ENCODE measurements at places on chromosomes 13 and 19.

DNA sequence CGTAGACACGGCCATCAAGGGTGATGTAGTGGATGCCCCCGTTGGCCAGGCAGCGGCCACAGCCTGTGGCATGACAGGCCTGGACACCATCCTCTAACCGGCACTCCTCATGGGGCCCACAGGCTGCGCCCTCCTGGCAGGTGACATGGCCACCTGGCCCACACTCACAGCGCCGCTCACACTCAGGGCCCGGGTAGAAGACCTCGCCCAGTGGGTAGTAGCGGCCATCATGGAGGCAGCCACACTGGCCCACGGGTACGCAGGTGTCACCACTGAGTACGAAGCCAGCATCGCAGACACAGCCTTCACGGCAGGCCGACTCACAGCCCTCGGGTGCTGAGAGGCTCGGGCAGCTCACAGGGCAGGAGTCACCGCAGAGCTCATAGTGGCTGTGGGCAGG lies 27.2 kb upstream of the FBL start:
- no peak for ATAC-seq

- ATAC-seq = peak; percentile 86
Observed at GRCh38 chr19:24054044-24054935, 32.7 kb upstream of the ZNF254 start.

DNA sequence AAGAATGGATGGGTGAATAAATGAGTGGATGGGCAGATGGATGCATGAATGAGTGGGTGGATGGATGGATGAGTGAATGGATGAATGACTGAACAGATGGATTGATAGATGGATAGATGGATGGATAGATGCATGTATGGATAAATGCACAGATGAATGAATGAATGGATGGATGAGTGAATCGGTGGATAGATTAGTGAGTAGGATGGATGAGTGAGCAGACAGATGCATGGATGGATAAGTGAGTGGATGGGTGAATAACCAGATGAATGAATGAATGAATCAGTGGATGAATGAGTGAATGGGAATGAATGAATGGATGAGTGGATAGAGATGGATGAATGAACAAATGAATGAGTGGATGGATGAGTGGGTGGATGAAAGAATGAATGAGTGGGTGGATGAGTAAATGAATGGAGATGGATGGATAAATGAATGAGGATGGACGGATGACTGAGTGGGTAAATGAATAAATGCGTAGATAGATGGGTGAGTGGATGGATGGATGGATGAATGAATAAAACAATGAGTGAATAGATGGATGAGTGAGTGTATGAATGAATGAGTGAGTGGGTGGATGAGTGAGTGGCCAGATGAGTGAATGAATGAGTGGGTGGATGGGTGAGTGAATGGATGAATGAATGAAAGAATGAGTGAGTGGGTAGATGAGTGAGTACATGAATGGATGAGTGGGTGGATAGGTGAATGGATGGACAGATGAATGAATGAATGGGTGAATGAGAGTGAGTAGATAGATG lies 13.0 kb downstream of the GAS6 start:
- ATAC-seq = no peak

- ATAC-seq = no peak
Observed at GRCh38 chr13:40098246-40098645, 442.8 kb downstream of the COG6 start.

DNA sequence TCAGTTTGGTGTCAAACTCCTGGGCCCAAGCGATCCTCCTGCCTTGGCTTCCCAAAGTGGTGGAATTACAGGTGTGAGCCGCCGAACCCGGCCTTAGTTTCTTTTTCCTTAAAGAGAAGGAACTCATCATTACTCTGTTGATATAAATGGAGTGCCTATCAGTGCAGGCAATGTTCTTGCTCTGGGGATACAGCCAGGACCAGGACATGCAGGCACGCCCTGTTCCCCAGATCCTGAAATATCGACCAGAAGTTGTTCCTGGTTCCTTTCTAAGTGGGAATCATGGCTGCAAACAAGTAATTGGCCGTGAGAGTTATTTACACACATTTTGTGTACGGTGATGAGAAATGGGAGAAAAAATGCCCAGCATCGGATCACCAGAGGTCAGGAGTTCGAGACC lies 8.4 kb downstream of the DNM2 start:
- no peak for ATAC-seq

- ATAC-seq = peak; percentile 54
Observed at GRCh38 chr19:49387936-49388372, at the start of gene KASH5. Gene KASH5 (plus strand): TSS chr19:49388249. CDS start chr19:49390884, 2,635 bp downstream.

- ATAC-seq = no peak
Observed at GRCh38 chr13:25186187-25186586, 14.1 kb upstream of the AMER2 start.

DNA sequence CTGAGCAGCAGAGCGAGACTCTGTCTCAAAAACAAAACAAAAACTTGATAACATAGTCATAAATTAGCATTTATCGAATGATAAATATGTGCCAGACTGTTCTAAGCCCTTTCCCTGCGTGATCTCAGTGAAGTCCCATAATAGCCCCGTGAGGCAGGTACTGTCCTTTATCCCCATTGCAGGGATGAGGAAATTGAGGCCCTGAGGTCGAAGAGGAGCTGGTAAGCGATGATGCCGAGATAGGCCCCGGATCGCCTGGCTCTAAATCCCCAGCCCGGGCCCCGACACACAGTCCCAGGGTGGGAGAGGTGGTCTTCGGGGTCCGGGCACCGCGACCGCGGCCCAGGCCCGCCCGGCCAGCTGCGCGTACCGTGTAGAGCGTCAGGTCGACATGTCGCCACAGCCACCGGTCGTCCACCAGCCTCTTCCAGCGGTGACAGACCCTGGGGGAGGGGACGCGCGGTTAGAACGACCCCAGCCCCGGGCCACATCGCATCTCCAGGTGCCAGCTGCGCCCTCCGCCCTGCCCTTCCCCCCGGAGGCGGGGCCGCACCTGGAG lies 625 bp downstream of the FBXL12 start:
- no peak for ATAC-seq

- no peak for ATAC-seq
Observed at GRCh38 chr19:40588110-40588854, 11.6 kb downstream of the SHKBP1 start.

- peak; percentile 80 for ATAC-seq
Observed at GRCh38 chr19:35066691-35067563, 25.4 kb downstream of the HPN start.

- ATAC-seq = no peak
Observed at GRCh38 chr19:45419396-45419795, 4.3 kb downstream of the ERCC1 start.

GRCh38 chr19:3028305-3029064 lies 595 bp downstream of the TLE2 start:
- ATAC-seq = no peak

DNA sequence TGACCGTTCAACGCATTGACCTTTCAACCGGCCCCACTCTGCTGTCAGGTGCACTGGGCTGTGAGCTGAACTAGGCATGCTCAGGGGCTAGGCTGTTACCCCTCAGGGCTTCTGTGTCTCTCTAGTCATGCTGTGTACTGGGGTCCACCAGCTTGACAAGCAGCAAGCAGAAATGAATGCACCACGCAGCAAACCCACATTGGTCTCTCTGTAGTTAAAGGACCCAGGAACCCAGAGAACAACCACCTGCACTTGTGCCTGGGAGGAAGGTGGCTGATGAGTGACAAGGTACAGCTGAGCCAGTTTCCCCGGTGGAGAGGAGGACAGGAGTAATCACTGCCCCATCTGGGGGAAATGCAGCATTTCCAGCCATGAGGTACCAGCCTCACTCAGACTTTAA lies 159.9 kb downstream of the USP12 start:
- ATAC-seq = no peak

DNA sequence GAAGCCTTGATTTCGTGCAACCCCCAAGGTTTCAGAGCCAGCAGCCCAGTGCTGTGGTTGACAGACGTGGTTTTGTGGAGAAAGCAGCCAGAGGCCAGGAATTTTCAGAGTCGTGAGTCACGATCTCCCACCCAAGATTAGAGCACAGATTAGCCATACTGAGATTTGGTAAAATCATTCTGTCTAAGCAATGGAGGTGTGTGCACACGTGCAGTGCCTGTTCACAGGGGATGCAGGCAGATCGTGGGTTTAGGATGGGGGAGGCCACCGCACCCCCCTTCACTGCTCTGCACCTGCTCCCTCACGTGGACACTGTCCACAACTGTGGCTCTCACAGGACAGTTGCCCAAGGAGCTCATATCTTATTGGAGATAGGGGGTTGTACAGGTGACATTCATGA lies 46.6 kb upstream of the GPR183 start:
- ATAC-seq = no peak

- no peak for ATAC-seq
Observed at GRCh38 chr13:84927442-84928169, 871.6 kb downstream of the SLITRK6 start.

DNA sequence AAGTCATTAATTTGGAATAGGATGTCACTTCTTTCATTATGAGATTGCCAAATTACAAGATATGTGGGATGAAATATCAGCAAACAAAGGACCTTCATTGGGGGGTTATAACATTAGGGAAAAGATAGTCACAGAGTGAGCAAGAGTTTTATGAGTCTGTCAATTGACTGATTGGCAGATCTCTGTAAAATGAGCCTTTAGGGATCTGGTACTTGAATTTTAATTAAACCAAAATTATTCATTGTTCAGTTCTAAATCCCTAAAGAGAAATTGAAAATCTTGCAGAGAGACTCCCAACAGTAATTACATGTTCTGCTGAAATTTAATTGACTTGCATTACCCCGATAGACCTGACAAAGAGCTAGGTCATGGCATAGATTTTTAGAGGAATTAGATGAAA lies 768.1 kb upstream of the SPRY2 start:
- no peak for ATAC-seq

Measured in activated CD4-positive, CD25-positive, alpha-beta regulatory T cell treated with anti-CD3 and anti-CD28 coated beads, Interleukin-2, amount 50 U/mL, for 24 hours (primary cell).